ENCODE measurements at places on chromosomes 2 and 18.

GRCh38 chr2:113799375-113799774, 42.9 kb upstream of the SLC35F5 start:
- DNase-seq: no peak

DNA sequence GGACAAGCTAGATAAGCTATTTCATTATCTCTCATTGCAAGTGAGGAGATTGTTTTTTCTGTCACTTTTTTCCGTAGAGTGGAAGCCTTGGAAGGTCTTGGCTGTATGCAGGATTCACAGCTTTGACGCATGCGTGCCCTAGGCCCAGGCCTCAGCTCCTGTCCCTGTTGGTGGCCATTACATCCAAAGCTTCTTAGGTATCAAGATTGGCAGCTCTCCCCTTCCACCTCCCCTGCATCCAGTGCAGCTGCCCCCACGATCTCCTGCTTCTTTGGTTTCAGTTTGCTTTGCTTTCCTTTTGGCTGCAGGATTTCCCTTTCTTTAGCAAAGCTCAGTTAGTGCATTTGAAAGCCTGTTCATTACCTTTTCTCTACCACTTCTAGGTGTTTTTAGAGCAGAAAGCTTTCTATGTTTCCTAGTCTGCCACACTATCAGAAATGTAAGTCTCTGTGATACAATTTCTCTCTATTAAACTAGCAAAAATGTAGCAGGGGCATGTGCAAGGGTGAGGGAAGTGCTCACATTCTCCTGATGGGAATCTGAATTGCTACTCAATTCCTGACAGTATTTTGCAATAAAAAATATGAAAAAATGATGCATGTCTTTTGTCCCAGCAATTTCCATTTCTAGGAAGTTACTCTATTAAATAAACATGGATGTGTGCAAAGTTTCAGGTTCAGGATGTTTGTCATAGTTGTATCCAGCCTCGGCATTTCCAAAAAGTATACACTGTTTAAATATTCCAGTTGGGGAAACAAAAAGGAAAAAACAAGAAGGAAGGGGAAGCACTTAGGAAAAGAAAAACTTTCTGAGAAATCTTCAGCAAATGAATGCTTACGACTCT, 91.2 kb downstream of the LIPG start:
- no peak for DNase-seq

- DNase-seq: no peak
Observed at GRCh38 chr2:224098481-224099230, 59.6 kb upstream of the SERPINE2 start.

GRCh38 chr2:55049821-55050099, 491 bp downstream of the RTN4 start:
- DNase-seq: no peak

DNA sequence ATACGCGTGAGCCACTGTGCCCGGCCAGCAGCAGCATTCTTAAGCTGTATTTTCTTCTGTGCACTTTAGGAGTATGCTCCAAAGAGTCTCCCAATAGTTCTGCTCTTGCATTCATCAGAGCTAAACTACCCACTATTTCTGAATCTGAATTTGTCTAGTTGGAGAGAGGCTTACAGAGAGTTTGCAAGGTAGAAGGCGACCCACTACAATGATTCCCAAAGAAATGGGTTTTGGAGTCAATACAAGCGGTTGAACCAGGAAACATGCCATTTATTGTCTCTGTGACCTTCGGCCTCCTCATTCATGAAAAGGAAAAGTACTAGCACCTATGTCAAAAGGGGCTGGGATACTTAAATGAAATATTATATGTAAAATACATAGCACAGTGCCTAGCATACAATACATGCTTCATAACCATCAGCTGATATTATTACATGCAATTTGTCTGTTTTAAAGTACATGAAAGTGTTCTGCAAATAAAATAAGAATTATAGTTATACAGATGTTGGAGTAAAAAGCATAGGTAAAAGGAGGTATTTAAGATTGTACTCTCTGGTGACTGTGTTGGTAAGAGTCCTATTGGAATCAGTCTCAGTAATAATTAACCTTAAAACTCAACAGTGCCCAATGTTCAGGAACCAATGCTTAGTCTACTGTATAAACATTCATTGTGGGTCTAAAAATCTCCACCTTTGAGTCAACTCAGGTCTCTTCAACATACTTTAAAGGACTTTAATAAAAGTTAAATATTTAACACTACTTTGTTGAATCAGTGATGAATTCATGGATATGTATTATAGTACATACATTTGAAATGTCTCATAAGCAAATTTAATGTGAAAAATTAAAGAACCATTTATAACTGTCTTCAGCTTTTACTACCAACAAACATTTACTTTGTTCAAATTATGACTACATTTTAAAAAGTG, 89.8 kb upstream of the GRB14 start:
- DNase-seq: no peak

DNA sequence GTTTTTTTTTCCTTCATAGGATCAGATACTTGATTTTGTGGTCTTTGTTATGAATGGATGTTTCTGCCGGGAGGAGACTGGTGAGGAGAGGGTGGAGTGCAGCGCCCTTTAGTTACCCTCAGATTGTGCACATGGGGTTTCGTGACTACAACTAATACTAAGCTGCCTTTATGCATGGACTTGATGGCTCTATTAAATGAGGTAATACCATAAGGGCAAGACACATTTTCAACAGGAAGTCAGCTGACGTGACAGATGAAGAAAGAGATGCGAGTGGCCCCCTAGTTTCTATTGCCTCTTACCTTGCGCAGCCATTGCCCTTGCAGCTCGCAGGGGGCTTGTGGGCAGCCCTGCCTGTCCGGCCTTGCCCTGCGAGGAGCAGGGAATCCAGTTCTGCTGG, 24.4 kb downstream of the ZNF407 start:
- no peak for DNase-seq

DNA sequence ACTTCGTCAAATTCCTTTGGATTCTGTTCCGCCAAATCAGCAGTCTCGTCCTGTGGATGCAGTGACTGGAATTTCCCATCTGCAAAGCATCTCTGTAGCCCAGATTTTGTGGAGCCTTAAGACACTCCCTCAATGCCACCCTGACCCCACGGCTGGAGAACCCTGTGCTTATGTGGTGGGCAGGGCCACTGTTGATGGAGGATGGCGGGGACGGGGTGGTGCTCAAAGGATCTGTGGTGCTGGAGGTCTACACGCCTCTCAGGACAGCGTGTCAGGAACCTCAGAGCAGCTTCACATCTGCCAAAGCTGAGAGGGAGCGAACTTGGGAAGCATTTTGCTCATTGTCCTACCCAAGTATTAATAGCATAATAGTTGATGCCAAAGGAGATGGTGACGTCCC, 200.1 kb downstream of the MGAT5 start:
- DNase-seq: no peak

GRCh38 chr2:224982910-224983711, 59.2 kb downstream of the DOCK10 start:
- DNase-seq: peak; percentile 74

DNA sequence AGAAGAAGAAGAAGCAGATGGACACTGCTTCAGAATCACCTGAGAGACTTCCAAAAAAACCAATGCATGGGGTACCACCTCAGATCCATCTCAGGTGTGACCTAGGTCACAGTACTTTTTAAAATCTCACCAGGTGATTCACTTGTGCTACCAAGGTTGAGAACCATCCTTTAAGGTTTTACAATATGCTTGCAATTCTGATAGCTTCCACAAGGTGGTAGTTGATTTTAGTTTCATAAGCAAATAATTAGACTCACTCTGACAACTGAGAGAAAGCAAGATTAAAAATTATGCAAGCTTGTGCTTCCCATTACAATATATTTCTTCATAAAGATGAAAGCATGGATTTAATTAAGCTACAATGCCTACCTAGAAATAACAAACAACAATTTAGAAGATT, 355.1 kb downstream of the EN1 start:
- no peak for DNase-seq

DNA sequence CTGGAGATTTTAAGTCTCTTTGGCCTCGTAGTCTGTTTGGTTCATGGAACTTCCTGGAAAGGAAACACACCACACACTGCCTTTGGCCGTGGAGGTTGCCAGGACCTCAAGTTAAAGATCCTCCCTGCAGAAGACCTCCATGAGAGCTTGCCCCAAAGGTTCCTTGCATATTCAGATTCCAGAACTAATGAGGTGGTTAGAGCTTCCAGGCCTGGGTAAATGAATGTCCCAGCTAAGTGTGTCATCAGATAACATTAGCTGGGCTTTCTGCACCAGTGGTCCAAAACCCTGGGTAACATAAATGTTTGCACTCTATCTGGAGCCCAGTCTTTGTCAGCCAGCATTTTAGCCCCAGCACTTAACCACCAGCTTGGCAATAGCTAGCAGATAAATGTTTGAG, 122.1 kb upstream of the EML6 start:
- no peak for DNase-seq

GRCh38 chr2:19711470-19712372, 190.1 kb downstream of the TTC32 start:
- peak; percentile 100 for DNase-seq

- no peak for DNase-seq
Observed at GRCh38 chr2:1590596-1591460, 153.5 kb downstream of the PXDN start.

DNA sequence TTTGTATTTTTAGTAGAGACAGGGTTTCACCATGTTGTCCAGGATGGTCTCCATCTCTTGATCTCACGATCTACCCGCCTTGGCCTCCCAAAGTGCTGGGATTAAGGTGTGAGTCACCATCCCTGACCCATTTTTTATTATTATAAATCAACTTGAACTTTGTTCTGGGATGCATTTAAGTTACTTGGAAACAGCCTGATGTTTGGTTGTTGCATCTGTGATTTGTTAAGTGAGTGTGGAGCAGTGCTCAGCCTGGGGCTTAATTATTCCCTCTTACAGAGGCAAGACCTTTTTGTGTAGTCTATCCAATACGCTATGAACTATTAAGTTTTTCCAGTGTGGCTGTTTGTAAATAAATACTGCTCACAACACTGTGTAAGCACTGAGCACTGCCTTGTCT, 32.6 kb downstream of the MTA3 start:
- DNase-seq: peak; percentile 3

- DNase-seq: no peak
Observed at GRCh38 chr18:13216711-13217465, 1.7 kb upstream of the LDLRAD4 start.

- DNase-seq: no peak
Observed at GRCh38 chr2:191299866-191300265, 54.7 kb downstream of the MYO1B start.

GRCh38 chr2:206881708-206882410, 57.5 kb upstream of the CPO start:
- DNase-seq: no peak

- no peak for DNase-seq
Observed at GRCh38 chr2:70399046-70399445, 97.2 kb upstream of the FAM136A start.

GRCh38 chr2:58891828-58892377, 650.8 kb upstream of the FANCL start:
- DNase-seq: no peak

- no peak for DNase-seq
Observed at GRCh38 chr18:54762386-54762785, 65.9 kb upstream of the RAB27B start.

GRCh38 chr2:36663295-36663694, 33.2 kb upstream of the VIT start:
- DNase-seq: no peak

DNA sequence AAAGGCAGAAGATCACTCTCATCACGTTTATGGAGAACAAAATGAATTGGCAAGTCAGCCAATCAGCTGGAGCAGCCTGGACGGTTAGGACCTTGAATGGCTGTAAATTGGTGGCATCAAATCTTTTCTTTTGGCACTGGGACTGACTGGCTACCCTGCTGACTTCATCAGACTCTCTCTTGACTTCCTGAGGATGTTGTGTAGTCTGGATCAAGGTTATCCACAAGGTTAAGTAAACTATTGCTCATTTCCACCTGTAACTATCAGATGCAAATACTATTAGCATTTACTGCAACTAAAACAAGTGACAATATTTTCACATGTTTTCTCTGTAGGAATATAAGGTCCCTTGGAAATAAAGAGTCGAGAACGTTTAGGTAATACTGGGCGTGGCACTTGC, 134.3 kb upstream of the RASGRP3 start:
- DNase-seq: no peak

- no peak for DNase-seq
Observed at GRCh38 chr2:239158641-239159475, 242.0 kb downstream of the HDAC4 start.

GRCh38 chr2:197339496-197340220, 29.1 kb upstream of the ANKRD44 start:
- DNase-seq: no peak

Measured in GM04503 (cell line).